EL (cell line): ENCODE measurements at places on chromosomes 3 and 15.

DNA sequence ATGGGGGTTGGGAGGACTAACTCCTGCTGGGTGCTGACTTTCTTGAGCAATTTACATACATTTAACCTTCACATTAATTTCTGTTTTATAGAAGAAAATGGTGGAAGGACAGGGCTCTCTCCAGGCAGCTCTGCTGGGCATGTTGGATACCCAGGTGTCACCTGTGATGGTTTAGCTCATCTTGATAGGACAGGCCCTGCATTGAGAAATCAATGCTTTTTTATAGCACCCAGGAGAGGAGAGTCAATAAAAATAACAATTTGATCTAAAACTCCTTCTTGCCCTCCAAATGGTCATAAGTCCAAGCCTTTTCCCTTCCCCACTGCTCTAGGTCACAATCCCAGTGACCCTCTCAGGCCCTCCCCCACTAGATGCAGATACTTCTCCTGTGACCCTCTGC is 48.3 kb upstream of the RBP1 start:
- no peak for DNase-seq

DNA sequence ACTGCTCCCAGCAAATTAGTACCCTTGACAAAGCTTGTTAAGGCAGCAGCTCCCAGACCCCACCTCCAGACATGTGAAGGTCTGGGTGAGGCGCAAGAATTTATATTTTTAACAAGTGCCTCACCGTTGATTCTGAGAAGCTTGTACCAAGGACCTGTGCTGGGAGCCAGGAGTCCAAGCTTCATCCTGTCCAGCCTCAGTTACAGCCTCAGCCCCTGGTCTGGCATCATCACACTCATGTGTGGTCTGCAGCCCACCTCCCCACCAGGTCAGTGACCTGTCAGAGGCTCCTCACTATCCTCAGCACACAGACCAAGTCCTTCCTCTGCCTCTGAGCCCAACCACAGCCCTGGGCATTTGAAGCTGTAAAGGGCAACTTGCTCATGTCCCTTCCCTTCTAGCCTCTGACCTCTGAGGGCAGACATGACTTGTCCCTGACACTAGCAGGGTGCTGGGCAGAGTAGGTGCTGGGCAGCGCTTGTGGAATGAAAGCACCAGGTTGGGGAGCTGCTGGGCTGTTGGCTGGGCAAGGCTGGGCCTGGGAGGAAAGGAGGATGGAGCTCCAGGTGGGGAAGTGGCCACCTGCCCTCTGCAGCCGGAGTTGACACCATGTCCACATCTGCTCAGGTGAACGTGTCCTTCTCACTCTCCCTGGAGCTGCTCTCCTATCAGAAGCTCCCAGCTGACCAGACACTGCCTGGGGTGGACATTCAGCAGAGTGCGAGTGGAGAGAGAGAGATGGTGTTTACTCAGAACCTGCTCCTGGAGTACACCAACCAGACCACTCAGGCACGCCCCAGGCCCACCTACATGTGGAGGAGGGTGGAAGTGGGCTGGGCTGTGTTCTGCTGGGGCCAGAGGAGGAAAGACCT is 16.9 kb downstream of the ACAA1 start:
- DNase-seq, result no peak

- DNase-seq, result no peak
Measured at GRCh38 chr15:63911160-63911559, 77.4 kb upstream of the HERC1 start.

- DNase-seq, result no peak
Measured at GRCh38 chr3:73101881-73102280, 40.4 kb downstream of the EBLN2 start.

DNA sequence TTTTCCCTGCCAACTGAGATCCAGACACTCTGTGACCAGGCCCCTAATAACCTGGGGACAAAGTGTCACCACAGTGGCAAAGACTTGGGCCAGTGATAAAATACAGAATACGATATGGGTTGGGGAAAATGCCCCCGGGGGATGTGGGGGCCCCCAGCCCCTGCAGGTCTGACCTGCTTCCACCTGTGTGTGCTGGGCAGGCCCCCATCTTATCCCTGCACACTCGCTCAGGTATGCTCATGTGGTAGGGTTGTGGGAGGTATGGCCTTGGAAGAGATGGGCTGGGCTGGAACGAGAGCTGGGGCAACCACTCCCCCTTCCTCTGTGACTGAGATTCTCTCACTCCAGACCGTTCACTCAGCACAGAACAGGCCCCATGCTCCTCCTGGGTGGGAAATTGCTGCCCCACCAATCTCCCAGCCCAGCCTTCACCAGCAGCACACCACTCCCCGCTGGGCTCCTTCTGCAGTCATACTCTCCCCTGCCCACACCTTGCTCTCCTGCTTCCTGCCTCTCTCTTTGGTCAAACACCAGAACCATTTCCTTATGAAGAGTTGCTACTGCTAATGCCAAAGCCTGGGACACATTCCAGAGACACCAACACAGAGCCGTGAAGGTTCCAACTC is 9.6 kb upstream of the CPEB1 start:
- no peak for DNase-seq

DNA sequence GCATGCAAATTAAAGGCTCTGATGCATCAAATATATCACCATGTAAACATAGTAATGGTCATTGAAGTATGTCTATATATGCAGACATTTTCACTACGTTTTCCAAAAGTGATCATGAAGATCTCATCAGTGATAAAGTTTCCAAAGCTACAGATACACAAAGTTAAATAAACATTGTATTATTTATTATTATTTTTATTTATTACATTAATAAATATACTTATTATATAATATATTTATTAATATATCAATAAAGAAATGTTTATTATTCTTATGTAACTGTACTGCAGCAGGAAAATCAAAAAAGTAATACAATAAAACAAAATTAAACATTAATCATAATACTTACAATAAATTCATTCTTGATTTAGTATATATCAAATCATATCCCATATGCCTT is 791.2 kb downstream of the GBE1 start:
- no peak for DNase-seq

- DNase-seq, result peak; percentile 74
Measured at GRCh38 chr15:36468746-36469145, 110.7 kb upstream of the CDIN1 start.

- no peak for DNase-seq
Measured at GRCh38 chr3:187957165-187957581, 196.8 kb upstream of the LPP start.

DNA sequence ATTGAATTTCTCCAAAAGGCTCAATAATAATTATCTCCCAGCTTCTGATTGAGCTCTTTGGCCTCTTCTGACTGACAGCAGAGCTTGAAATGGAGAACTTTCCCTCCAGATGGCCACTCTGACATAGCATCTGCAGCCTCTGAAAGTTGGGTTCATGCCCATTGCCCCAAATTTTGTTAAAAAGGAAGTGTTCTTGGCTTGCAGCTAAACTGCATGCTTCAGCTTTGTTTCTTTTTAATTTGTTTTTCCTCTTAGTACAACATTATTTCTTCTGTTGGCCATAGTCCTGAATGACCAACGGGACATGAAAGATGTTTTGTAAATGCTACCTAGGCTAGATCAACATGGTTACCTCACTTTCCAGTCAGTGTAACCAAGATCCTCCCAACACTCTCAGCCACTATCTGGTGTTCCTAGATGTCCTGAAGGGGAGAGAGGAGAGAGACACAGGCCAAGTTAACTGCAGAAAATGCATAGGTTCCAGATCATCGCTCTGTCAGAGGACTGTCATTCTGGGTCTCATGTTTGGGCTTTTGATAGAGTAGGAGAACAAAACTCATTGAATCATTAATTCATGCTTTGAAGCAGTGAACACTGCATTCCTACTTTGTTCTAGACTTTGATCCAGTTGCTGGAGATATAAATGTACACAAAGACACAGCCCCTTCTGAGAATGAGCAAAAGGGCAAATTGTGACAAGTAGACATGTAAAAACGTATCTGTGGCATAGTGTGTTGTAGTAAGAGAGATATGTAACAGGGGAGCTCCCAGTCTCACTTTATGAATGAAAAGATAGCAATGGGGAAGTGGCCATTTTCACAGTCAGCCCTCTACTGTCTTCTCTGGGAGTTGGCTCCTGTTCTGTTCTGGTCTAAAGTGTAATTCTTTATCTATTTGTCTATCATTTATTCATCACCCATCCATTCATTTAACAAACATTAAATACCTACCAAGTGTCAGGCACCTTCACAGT is 156.2 kb downstream of the ZNF621 start:
- no peak for DNase-seq

DNA sequence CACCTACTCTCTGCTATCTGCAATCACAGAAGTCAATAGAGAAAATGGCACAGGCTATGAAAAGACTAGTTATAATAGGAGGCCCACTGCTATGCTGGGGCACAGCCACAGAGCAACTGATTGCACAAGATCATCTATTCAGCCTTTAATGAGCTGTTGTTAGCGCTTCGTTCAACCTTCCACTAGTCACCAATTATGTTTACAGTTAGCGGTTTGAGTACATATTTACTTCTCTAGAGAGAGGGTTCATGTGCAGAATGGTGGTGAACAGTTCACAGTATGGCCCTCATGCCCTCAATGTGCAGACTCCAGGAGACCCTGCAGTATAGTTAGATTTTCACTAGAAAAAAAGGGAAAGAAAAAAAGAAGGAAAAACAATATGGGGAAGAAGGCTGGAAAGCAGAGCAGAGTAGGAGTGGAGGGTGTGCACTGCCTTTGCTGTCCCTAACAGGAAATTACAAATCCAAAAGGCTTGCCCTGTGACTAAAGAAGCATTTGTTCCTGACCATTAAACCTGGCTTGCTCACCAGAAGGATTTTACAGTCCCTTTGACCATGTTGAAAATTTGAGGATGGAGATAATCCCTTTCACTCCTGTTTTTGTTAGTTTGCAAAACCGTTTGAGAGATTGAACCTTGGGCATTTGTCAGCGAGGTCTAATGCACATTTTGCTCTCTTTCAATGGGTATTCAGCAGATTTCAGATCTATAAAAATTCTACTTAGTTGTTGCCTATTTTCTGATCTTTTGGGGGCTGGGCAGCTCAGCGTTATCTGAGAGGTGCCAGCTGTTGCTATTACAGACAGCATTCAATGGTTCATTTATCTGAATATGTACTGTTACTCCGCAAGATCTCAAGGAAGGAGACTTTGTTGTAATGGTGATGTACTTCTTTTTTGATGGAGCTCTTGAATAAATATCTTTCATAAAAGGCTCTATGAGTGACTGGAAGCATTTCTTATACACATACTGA is 296.1 kb downstream of the LSAMP start:
- DNase-seq, result peak; percentile 20

DNA sequence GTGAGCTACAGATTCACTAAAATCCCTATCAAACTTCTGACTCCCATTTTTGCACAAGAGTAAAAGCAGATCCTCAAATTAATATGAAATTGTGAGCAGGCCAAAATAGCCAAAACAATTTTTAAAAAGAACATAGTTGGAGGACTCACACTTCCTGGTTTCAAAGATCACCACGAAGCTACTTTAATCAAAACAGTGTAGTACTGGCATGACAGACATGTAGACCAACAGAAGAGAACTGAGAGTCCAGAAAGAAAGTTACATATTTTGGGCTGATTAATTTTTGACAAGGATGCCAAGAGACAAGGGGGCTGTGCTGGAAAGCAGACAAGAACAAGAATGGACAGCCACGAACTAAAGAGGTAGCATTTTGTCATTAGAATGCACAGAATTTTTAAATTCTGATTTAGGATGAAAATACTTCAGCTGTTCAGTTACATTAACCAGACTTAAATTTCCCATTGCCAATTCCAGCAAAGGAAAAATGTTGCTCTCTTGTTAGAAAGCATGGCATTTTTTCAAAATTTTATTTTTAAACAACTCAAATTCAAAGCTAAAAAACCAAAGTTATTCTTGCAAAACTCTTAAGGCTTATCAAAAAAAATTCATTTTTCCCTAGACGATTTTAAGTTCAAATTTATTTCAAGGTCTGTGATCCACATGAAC is 14.0 kb downstream of the RYK start:
- no peak for DNase-seq

- no peak for DNase-seq
Measured at GRCh38 chr3:155495387-155495786, 201.9 kb upstream of the STRIT1 start.
